ENCODE measurements at places on chromosomes 11 and 22.

- DNase-seq = no peak
These were observed 75.6 kb downstream of the SHANK2 start for GRCh38 chr11:71176812-71177211.

DNA sequence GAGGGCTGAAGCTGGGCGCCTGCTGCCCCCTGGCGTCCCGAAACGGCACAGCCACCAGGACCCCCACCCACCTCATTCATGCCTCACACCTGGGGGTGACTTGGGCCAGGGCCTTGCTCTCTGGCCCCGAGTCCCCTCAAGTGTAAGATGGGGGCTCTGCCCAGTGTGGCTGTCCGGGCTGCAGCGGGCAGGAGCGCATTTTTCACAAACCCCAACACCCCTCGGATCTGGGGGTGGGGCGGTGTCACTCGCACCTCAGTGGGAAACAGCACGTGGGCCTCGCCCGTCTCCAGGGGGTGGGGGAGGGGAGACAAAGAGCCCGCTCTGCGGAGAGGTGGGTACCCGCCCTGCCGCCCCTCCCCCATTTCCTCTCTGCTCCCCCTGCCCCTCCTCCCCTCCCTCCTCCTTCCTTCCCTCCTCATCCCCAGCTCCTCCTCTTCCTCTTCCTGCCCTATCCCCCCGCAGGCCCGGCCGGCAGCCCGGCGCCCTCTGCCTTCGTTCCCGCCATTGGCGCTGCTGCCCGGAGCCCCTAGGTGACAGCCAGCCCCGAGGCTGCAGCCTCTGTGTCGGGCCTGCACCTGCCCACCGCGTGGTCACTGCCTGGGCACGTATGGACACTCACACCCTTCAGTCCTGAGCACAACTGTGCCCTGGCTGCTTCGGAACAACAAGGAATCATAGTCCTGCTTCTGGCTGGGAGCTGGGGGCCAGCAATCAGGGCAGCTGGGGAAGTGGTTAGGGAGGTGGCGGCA is 6.8 kb upstream of the CDKN1C start:
- DNase-seq = peak; percentile 96

GRCh38 chr11:24661331-24661730 is 164.5 kb downstream of the LUZP2 start:
- DNase-seq = no peak

GRCh38 chr11:60786811-60787567 is 1.9 kb downstream of the MS4A10 start:
- no peak for DNase-seq

DNA sequence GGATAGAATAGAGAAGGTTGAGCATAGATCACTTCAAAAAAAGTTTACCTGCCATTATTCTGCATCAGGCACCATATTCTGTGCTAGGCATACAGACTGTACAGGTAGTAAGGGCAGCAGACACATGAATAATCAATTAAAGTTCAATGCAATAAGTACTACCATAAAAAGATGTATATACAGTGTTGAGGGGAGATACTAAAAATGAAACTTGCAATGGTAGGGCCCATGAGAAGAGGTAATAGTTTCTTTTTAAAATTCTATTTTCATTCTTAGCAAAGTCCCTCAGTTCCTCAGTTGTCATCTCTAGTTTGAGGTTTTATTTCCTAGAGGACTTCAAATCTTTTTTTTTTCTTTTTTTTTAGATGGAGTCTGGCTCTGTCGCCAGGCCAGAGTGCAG is 819.9 kb downstream of the FAM181B start:
- no peak for DNase-seq

GRCh38 chr11:394034-394857 is at the start of gene PKP3:
Gene PKP3 (plus strand): TSS chr11:394209. CDS start chr11:394293, 84 bp downstream.
- peak; percentile 98 for DNase-seq

DNA sequence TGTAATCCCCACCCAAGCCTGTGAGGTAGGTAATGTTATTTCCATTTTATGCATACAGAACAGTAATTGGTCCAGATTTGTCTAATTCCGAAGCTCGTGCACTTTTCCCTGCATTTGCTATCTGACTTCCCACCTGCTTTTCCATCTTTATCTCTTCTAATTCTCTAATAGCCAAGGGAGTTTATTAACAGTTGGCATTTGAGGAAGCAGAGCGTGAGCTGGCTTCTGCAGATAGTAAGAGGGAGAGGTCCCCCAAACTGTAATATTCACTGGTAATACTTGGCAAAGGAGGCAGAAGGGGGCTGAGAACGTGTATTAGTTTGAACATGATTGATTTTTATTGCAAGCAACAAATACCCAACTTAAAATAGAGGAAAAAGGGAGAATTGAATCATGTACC is 110.8 kb upstream of the SPON1 start:
- DNase-seq = no peak

- no peak for DNase-seq
These were observed 96.2 kb upstream of the NTM start for GRCh38 chr11:131274233-131274632.

DNA sequence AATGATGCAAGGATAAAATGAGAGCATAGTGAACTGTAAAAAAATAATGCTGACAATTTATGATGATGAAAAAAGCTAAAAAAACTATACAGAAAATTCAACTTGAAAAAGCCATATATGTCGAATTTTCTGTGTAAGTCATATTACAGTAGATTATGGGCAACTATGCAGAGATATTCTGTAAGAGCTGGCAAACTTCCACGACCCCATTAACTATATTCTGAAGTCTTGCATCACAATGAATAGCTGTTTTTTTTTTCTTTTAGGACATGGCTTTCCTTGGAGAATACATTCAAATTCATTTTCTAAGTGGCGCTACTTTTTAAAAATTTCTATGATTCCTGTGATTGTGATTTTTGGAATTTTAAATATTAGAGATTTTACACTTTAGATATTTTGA is 18.4 kb downstream of the PSMD13 start:
- DNase-seq = no peak

- DNase-seq = no peak
These were observed 92.3 kb downstream of the MORC2 start for GRCh38 chr22:30876221-30876751.

- no peak for DNase-seq
These were observed 3.3 kb downstream of the SELENOM start for GRCh38 chr22:31103899-31104694.

GRCh38 chr11:120869516-120870011 is 154.3 kb upstream of the TBCEL start:
- no peak for DNase-seq

- DNase-seq = no peak
These were observed 16.2 kb downstream of the API5 start for GRCh38 chr11:43327987-43328386.

DNA sequence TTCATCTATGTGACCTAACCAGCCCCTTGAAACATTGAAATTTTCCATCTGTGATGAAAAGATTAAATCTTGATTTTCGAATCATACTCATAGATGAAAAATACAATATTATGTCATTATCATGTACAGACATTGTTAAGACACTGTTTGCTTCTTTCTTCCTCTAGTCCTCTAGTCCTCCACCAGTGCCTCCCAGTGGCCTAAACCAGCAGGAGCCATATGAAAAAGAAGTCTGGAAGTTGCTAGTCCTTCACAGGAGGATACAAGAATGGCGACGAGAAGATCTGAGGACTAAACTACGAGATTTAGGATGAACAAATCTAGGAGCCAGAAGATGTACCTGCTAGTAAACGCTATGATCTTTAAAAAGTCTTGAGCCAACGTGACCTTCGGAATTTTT is 134.1 kb downstream of the SLC17A6 start:
- DNase-seq = no peak

- DNase-seq = peak; percentile 91
These were observed 4.4 kb downstream of the ALX4 start for GRCh38 chr11:44305470-44306051.

- DNase-seq = no peak
These were observed 241.3 kb upstream of the LARGE1 start for GRCh38 chr22:34161431-34162123.

- no peak for DNase-seq
These were observed 91.9 kb upstream of the BID start for GRCh38 chr22:17866127-17866526.

DNA sequence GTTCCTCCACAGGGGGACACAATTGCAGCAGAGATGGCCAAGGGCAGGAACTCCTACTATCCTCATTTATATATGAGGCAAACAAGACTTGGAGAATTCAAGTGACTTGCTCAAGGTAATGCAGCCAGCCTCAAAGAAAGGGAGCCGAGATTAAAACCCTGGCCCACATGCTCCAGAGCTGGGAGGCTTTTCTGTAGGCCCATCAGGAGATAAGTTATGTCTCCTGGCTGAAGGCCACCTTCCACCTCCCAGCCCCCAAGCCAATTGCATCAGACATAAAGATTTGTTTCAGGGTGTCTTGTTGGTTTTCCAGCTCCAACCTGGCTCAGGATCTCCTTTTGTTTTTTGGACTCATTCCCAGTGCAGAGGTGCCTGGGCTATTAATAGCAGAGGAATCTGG is 59.5 kb downstream of the SMIM38 start:
- DNase-seq = no peak

DNA sequence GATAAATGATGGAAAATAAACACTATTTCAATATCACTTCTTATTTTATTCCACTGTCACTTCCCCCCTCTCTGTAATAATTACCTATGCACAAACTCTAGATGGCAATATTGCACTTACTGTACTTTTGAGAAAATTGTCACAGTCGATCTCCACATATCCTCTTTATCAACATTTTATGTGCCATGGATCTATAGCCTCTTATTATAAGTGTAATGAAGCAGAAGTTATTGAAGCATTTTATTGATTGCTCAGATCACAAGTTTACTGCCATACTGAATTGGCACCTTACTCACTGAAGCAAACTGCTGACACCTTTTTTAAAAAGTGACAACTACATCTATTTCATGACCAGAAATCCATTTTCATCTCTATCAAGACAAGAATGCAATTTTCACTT is 133.4 kb downstream of the DCDC1 start:
- no peak for DNase-seq

DNA sequence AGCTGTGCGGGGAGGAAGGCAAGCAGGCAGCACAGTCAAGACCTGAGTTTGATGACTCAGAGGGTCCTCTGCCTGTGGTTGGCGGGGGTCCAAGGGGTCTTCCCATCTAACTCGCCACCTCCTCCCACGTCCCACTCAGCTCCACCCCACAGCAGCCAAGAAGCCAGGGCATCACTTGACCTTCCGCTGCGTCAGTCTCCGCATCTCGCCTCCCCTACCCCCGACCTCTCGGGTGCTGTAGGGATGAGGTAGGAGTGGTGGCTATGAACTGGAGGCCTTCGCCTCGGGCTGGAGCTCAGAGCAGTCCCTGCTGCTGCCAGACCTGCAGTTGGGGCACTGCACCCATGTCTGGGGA is 90.6 kb downstream of the CDKN1C start:
- DNase-seq = no peak

GRCh38 chr11:12949453-12949852 is 59.7 kb upstream of the RASSF10 start:
- no peak for DNase-seq

DNA sequence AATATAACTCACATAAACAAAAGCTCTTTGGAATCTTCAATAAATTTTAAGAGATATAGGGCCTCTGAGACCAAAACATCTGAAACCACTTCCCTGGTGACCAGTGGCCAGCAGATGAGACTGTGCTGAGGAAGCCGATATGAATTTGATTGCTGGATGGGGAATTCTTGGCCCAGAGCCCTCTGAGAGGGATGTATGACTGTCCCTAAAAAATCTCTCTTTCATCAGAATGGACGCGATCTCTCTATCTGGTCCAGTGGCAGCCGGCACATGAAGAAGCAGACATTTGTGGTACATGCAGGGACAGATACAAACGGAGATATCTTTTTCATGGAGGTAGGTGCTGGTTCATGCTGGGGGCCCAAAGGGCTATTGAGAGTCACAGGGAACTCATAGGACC is 37.5 kb downstream of the MYBPC3 start:
- DNase-seq = no peak

GRCh38 chr22:46159777-46160176 is 9.5 kb downstream of the PPARA start:
- DNase-seq = no peak

- DNase-seq = peak; percentile 80
These were observed 101.1 kb upstream of the SLC22A12 start for GRCh38 chr11:64489831-64490441.

- peak; percentile 7 for DNase-seq
These were observed 23.5 kb upstream of the OSBPL5 start for GRCh38 chr11:3188496-3189195.

DNA sequence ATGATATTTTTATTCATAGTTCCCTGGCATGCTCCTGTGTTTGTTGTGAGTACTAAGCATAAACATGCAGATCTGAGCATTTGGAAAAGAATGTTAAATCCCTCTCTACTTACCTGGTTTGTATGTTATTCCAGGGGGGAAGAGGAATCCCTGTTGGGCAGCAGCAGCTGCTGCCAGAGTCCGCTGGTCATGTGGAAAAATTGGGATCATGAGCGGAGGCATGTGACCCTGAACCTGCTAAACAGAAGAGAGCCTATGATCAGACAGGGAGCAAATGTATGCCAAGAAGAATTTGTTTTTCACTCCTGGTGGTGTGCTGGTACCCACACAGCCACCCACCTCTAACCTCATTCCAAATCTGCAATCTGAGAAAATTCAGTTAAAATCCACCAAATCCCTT is 244.7 kb downstream of the SOX6 start:
- no peak for DNase-seq

DNA sequence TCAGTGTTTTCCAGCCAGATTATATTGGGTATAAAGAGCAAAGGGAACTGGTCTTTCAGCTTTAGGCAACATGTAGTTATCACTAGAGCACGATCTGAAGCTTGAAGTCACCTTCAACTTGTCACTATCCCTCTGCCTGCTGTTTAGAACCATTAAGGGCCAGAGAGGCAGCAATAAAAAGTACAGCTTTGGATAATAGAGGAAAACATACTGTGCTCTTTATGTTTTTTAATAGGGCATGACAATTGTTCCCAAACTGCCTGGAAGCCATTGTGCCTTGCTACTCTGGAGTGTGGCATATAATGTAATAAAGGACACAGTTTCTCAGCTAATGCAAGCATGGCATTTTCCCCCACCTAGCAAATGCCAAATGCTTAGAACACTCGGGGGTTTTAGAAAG is 1912.0 kb upstream of the RAG2 start:
- no peak for DNase-seq

DNA sequence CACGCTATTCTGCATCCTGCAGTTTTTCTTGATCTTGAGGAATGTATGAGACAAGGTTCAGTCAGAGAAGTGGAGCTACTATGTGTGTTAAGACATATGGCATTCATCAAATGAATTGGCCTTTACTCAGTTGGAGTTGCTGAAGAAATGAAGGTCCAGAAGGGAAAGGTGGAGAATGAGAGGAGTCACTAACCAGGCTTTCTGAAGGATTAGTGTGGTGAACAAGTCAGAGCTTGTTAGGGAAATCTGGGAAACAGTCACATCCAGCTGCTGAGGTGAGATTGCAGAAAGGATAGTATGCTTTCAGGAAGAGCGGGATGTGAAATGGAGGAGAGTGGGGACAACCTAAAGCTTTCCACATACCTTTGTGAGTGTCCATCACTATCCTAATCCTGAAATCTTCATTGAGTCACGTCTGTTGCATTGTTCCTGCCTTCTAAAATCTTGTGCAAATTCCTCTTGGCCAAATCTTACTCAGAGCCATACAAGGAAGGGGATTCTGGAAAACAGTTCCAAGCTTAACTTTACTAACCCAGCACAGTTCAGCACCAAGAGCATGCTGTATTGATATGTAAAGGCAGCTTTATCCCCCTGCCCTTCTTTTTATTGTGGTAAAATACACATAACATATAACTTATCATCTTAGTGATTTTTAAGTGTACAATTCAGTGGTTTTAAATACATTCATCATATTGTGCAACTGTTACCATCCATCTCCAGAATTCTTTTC is 11.4 kb upstream of the PITPNB start:
- DNase-seq = no peak
